SK-N-SH (cell line): ENCODE measurements at places on chromosomes 2 and 18.

- DNase-seq, result no peak
- H3K4me1 ChIP-seq, result peaks cover 6% of the 10 kb centered on the region; the same call in 1 of the 2 replicates
- no peaks in the 10 kb centered on the region for H3K27me3 ChIP-seq
These were observed 12.3 kb downstream of the FBLN7 start for GRCh38 chr2:112150447-112150846.

- no peak for DNase-seq
- H3K4me1 ChIP-seq, result no peaks in the 10 kb centered on the region
- no peak overlapping the region for H3K4me3 ChIP-seq
- no peaks in the 10 kb centered on the region for H3K27me3 ChIP-seq
- no peaks in the 10 kb centered on the region for H3K36me3 ChIP-seq
These were observed 2.0 kb downstream of the IL36A start for GRCh38 chr2:113007250-113007649.

DNA sequence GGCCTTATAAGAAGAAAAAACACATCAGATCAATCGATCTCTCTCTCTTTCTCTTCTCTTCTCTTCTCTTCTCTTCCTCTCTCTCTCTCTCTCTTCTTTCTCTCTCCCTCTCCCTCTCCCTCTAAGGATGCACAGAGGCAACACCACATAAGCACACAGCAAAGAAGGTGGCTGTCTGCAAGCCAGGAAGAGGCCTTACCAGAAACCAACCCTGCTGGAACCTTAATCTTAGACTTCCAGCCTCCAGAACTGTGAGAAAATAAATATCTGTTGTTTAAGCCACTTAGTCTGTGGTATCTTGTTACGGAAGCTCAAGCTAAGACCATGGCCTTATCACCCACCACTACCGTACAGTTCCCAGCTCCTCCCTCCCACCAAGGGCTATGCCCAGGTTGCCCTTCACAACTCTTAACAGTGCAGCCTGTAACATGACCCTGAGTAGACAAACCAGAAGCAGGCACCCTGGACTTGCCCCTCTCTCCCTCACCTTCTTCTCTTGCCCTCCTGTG, 25.2 kb upstream of the TMEM237 start:
- no peak overlapping the region for H3K4me3 ChIP-seq
- peaks cover 3% of the 10 kb centered on the region; the same call in 1 of the 2 replicates for H3K4me1 ChIP-seq
- H3K27me3 ChIP-seq, result no peaks in the 10 kb centered on the region
- H3K36me3 ChIP-seq, result no peaks in the 10 kb centered on the region
- DNase-seq, result no peak

- DNase-seq, result no peak
- H3K4me3 ChIP-seq, result no peak overlapping the region
- no peaks in the 10 kb centered on the region for H3K27me3 ChIP-seq
- no peaks in the 10 kb centered on the region for H3K36me3 ChIP-seq
- H3K4me1 ChIP-seq, result no peaks in the 10 kb centered on the region
These were observed 88.7 kb upstream of the MEIS1 start for GRCh38 chr2:66346231-66346664.

DNA sequence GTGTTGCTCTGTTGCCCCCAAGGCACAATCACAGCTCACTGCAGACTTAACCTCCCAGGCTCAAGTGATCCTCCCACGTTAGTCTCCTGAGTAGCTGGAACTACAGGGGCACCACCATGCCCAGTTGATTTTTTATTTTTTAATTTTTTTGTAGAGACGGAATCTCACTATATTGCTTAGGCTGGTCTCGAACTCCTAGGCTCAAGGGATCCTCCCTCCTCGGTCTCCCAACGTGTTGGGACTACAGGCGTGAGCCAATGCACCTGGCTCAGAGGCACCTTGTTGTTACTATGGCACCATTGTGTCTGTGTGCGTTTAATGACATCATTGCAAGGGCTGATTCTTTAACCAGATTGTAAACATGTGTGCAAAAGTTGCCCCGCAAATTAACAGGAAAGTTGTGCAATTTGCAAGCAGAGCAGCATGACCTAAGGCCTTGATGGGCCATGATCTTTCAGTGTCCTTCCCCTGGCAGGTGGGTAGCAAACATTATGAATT, 22.6 kb downstream of the TCF23 start:
- no peaks in the 10 kb centered on the region; the same call in 1 of the 2 replicates for H3K4me1 ChIP-seq
- no peak overlapping the region for H3K27ac ChIP-seq
- H3K27me3 ChIP-seq, result no peaks in the 10 kb centered on the region
- no peaks in the 10 kb centered on the region for H3K36me3 ChIP-seq
- no peak for DNase-seq

- H3K27me3 ChIP-seq, result peaks cover 25% of the 10 kb centered on the region; the same call in 1 of the 2 replicates
- peaks cover 7% of the 10 kb centered on the region; the same call in 1 of the 2 replicates for H3K4me1 ChIP-seq
- H3K27ac ChIP-seq, result no peak overlapping the region
- no peaks in the 10 kb centered on the region for H3K36me3 ChIP-seq
- H3K4me3 ChIP-seq, result no peak overlapping the region
These were observed 73.6 kb downstream of the EN1 start for GRCh38 chr2:118773826-118774225.

DNA sequence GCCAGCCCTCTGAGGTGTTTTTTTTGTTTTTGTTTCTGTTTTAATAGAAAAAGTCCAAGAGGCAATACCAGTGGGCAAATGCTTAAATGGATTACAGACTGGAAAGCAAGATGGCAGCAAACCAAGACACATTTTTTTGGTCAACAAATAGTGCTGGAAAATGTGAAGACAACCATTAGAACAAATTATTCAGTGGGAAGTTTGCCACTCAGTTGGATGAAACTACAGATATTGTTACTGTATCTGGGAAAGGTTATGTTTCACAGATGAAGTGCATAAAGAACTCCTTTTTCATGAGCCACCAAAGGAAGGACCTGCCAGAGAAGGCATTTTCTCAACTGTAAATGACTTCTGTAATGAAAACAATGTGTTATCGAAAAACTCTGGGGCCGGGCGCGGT, 93.0 kb upstream of the ODC1 start:
- H3K27me3 ChIP-seq, result no peaks in the 10 kb centered on the region
- H3K4me3 ChIP-seq, result no peak overlapping the region
- H3K27ac ChIP-seq, result no peak overlapping the region
- H3K4me1 ChIP-seq, result no peaks in the 10 kb centered on the region
- H3K36me3 ChIP-seq, result no peaks in the 10 kb centered on the region
- DNase-seq, result no peak

DNA sequence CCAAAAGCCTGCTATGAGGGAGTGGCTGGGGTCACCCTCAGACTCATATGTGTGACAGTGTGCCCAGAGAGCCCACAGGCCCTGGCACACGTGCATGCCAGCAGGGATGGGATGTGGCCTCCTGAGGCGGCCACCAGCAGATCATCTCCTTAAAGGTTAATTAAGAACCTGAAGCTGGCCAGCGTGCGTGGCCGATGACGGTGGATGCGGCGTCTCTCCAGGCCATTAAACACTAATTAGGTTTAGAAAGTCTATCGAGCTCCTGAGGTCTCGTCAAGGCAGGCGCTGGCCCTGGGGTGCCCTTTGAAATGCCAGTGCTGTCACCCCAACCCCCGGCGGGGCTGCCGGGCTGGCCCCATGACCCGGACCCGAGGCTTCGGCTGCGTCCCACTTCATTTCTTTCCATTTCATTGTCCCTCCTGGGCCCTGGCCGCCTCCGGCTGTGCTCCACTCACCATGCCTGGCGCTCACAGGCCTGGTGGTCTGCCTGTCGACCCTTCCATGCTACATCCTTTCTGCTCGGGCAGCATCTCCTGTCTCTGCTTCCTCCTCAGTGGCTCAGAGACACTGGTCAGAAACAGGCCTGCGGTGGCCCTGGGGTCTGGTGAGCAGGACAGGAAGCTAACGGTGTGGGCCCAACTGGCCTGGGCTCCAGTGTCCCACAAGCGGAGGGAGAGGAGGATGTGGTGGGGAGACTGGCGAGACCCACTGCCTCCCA, 228.9 kb downstream of the CELF4 start:
- H3K4me3 ChIP-seq, result no peak overlapping the region
- H3K36me3 ChIP-seq, result no peaks in the 10 kb centered on the region
- no peaks in the 10 kb centered on the region for H3K27me3 ChIP-seq
- H3K4me1 ChIP-seq, result peaks cover 47% of the 10 kb centered on the region; the same call in 1 of the 2 replicates
- no peak overlapping the region for H3K27ac ChIP-seq

DNA sequence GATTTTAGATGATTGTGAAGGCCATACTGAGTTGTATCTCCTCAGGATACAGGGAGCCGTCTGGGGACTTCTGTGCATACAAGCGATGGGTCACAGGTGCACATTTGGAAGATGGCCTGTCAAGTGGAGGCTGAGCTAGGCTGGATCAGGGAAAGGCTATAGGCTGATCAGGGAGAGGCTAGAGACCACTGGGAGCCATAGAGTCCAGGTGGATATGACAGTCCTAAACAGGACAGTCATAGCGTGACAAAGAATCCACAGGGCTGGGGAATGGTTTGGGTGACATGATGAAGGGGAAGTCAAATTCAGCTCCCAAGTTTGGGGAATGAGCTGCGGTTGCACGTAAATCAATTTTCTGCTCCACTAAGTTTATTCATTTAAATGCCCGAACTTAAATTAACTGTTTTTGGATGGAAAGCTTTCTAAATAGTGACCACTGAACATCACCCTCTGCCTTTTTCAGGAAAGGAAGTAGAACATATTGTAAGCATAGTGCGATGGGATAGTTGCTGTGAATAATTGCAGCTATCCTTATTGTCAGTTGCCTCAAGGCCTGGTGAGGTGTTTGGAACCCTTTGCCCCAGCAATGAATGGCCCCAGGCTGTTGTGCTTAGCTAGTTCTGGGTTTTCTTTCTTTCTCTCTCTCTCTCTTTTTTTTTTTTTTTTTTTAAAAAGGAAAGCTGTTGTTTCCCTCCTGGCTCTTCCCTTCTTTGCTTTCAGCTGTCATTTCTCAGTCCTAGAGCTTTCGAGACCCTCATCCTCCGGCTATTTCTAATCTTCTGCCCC, 50.5 kb downstream of the KLHL29 start:
- H3K27me3 ChIP-seq, result no peaks in the 10 kb centered on the region
- no peak overlapping the region for H3K27ac ChIP-seq
- DNase-seq, result no peak
- no peak overlapping the region for H3K4me3 ChIP-seq
- H3K36me3 ChIP-seq, result no peaks in the 10 kb centered on the region

DNA sequence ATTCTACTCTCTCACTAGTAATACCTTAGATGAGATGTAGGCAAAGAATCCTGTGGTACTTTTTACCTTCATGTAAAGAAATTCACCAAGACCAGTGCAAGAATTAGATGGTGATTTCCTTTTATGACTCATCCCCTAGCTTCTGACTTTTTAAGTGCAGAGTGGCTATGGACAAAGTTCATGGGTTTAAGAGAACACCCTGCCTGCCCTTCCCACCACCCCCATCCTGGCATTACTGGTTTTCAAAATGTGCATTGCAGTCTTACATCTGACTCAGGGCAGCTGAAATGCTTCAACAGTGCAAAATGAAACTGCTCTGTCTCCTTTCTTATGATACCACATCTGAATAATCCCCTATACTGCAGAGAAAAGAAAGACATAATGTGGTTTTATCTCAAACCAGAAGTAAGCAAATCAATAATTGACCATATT, 22.6 kb downstream of the MAIP1 start:
- DNase-seq, result no peak
- H3K4me1 ChIP-seq, result peaks cover 8% of the 10 kb centered on the region; the same call in 1 of the 2 replicates
- peaks cover 8% of the 10 kb centered on the region; the same call in 1 of the 2 replicates for H3K36me3 ChIP-seq
- no peaks in the 10 kb centered on the region for H3K27me3 ChIP-seq
- H3K27ac ChIP-seq, result peak overlapping the region; percentile 26; the same call in 1 of the 2 replicates

DNA sequence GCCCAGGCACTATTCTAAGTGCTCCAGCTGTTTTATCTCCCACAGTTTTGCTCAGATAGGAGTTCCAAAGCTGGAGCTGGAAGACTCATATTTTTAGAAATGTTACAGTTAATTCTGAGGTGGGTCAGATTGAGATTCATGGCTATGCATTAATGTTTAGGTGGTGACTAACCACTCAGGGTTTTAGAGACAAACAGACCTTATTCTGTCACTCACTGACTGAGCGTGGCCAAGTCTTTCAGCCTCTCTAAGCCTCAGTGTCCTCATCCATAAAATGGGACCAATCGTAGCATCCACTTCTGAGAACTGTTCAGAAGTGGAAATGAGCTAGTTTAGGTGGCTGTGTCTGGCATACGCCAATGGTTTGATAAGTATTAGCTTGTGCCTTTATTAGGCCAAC, 4.3 kb upstream of the CASP8 start:
- no peaks in the 10 kb centered on the region for H3K36me3 ChIP-seq
- H3K4me3 ChIP-seq, result no peak overlapping the region
- DNase-seq, result no peak
- H3K27me3 ChIP-seq, result no peaks in the 10 kb centered on the region
- H3K27ac ChIP-seq, result no peak overlapping the region

DNA sequence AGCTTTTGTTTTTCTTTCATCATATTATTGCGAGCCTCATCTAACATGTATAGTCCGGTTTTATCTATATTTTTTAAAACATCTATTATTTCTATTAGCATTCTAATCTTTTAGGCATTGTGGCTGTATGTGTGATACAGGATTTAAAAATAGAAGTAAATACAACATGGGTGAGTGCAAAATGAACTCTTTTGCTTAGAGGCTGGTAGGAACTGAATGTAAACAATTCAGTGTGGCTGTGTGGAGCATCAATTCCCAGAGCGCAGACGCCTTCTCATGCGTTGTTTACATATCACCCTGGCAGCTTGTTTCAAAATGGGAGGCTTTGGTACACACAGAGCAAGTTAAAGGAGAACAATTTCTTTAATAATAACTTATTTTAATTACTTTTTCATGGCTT, 836 bp downstream of the DTNA start:
- peak overlapping the region; percentile 24 for H3K27ac ChIP-seq
- peak; percentile 20 for DNase-seq
- H3K4me3 ChIP-seq, result peak overlapping the region; percentile 64
- H3K4me1 ChIP-seq, result peaks cover 10% of the 10 kb centered on the region

GRCh38 chr18:12862874-12863482, 21.1 kb downstream of the PTPN2 start:
- no peaks in the 10 kb centered on the region for H3K27me3 ChIP-seq
- no peak overlapping the region for H3K4me3 ChIP-seq
- DNase-seq, result no peak
- H3K36me3 ChIP-seq, result no peaks in the 10 kb centered on the region
- no peak overlapping the region for H3K27ac ChIP-seq

GRCh38 chr2:33241581-33241980, 234.9 kb upstream of the RASGRP3 start:
- H3K4me3 ChIP-seq, result no peak overlapping the region
- H3K4me1 ChIP-seq, result peaks cover 3% of the 10 kb centered on the region; the same call in 1 of the 2 replicates
- peaks cover 3% of the 10 kb centered on the region; the same call in 1 of the 2 replicates for H3K36me3 ChIP-seq
- DNase-seq, result no peak

GRCh38 chr18:22459491-22459890, 41.8 kb upstream of the CTAGE1 start:
- DNase-seq, result no peak
- H3K4me1 ChIP-seq, result no peaks in the 10 kb centered on the region
- no peak overlapping the region for H3K27ac ChIP-seq

- no peaks in the 10 kb centered on the region for H3K4me1 ChIP-seq
- no peaks in the 10 kb centered on the region for H3K36me3 ChIP-seq
- H3K27me3 ChIP-seq, result no peaks in the 10 kb centered on the region
- H3K27ac ChIP-seq, result no peak overlapping the region
- no peak for DNase-seq
- H3K4me3 ChIP-seq, result no peak overlapping the region
These were observed 713.1 kb downstream of the CBLN2 start for GRCh38 chr18:71831039-71831438.

DNA sequence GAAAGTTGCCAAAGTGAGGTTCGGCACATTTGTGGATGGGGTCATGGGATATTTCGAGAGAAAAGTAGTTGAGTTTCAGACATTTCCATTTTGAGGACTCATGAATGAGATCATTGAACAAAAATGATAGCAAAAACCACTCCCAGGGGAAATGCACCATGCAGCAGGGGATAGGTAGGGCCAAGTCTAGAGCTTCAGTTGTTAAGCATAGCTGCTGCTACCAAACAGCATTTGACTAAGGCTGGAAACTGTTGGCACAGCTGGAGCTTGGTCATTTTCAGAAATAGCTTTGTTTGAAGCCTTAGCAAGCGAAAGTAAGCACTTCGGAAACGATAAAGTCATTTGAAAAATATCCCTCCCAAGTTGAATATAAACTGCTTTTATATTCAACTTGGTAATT, 431.8 kb downstream of the SOCS6 start:
- H3K27ac ChIP-seq, result no peak overlapping the region
- no peak overlapping the region for H3K4me3 ChIP-seq
- no peaks in the 10 kb centered on the region for H3K4me1 ChIP-seq
- no peaks in the 10 kb centered on the region for H3K27me3 ChIP-seq
- no peak for DNase-seq
